ENCODE measurements at places on chromosomes 6 and 20.

DNA sequence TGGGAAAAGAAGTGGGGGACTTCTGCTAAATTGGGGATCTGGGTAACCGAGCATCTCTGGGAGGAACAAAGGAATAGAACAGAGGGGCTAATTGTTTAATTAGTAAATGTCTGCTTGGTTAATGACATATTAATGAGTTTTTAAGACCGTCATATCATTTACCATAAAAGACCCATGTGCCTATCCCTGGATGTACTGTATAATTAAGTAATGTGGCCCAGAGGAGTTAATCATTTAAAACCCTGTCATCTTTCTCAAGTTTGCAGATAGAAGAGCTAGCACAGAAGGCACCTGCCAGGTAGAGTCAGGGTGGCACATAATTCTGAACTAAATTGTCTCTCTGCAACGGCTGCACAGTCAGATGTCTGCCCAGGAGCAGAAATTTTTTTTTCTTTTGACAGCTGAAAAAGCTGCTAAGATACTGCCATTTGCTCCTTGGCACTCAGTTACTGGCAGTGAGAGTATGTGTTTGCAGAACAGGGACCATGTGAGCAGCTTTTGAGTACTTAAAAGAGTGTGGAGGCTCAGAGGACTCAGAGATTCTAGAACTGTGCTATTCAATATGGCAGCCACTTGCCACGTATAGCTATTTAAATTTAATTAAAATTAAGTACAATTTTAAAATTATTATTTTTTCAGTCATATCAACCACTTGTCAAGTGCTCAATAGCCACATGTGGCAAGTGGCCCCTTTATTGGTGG, 202.7 kb upstream of the SLC35B3 start:
- no peak for DNase-seq

GRCh38 chr20:53679597-53680309, 86.1 kb upstream of the ZNF217 start:
- DNase-seq: no peak

- DNase-seq: no peak
Observed at GRCh38 chr20:15927893-15928650, 645.2 kb downstream of the KIF16B start.

GRCh38 chr20:4029505-4030467, 14.4 kb upstream of the RNF24 start:
- no peak for DNase-seq

DNA sequence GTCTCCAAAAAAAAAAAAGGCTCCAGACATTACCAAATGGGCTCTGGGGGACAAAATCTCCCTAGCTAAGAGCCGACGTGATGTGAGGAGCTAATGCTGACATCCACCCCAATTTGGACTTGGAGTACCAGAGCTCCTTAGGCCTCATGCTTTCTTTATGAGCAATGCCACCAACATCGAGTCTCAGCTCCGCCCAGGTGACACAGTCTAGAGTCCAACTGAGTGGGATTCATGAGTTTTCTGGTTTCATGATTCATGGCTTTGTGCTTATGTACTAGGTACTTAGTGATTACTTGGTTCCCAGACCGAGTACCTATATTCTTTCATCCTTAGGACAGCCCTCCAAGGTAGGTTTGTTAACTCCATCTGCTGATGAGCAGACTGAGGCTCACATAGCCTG, 4.4 kb downstream of the ANKRD60 start:
- no peak for DNase-seq

- no peak for DNase-seq
Observed at GRCh38 chr6:54307439-54307910, 766 bp upstream of the TINAG start.

DNA sequence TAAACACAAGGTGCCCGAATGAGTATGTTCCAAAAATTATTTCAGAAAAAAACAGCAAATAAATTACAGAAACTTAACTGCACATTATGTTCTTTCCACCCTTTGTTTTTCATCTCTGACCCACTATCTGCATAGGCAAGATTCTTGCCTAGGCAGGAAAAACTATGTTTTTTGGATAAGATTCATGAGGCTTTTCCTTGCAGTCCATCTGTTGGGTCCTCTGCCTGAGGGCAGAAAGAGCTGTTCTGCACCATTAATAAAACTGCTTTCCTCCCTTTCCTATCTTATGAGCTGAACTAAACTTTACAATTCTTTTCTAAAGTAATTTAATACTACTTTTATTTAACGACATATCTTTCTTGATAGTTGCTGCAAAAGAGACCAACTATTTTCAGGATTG, 21.1 kb downstream of the ENPP1 start:
- no peak for DNase-seq

DNA sequence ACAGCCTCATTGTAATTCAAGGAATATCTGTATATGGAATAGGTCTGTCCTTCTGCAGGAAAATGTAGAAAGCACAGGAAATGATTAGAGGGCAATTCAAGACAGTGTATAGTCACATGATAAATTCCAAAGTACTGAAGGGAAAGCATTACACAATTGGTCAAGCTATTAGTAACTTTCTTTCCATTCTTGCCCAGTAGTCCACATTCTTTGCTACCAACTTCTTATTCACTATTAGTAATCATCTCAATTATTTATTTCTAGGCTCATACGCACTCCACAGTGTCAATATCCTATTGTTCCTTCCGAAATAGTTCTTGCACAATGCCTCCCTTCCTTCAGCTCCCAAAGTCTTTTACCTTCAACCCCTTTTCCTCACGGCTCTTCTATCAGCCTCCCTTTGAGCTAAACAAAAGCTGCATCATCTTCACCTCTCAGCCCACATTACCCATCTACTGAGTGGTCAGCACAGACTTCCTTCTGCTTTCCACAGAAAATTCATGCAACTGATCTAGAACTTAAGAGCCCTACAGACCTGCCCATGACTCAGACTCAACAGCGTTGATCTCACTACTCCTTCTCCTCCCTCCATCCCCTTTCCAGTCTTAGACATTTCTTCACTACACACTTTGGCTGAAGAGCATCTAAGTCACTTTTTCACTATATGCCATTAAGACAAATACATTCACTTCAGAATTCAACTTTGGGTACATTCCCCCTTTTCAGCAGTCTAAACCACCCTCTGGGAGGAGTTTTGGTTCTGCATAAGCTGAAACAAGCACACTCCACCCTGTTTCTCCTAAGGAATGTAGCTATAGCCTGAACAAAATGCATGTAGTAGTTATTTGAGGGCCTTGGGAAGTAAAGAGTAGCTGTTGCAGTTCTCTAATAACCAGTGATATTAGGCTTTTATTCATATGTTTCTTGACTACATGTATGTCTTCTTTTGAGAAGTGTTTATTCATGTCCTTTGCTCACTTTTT, 157.9 kb downstream of the KIF16B start:
- DNase-seq: no peak

GRCh38 chr20:2005831-2006426, 12.1 kb upstream of the PDYN start:
- peak; percentile 70 for DNase-seq

- no peak for DNase-seq
Observed at GRCh38 chr6:62357835-62358234, 71.8 kb upstream of the KHDRBS2 start.

DNA sequence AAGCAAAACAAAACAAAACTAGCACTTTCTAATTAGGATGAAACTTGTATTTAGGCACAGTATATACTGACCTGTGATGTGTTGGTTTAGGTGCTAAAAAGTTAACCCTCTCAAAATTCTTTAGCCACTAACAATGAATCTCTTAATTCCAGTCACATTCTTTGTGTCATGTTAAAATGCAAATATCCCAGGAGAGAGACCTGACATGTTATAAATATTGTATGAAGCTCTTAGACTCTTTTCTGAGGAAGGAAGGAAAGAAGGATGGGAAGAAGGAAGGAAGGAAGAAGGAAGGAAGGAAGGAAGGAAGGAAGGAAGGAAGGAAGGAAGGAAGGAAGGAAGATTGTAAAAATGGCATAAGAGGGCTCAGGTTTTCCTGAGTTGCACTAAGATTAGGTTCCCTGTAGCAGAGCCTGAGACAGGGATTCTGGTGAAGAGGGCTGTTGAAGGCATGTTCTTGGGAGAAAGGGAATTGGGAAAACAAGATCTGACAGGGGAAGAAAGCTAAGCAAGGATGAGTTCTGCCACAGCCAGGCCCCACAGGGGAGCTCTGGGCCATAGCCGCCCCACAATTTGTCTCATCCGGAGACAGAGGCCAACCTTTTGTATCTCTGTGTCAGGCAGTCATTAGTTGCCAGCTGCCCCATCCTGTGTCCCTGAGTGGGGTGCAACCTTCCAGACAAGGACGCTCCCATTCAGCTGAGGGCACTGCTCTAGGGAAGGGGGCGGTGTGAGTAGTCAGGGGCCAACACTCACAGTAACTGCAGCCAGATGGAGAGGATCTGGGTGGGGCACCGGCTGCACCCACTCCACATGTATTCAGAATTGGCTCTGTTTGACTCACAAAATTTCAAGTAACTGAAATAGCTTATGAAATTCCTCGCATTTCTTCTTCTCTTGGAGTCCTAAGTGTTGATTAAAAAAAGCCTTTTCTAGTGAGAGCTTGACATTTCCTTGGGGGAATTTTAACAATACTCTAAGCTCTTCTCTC, 189.3 kb upstream of the ARG1 start:
- no peak for DNase-seq

DNA sequence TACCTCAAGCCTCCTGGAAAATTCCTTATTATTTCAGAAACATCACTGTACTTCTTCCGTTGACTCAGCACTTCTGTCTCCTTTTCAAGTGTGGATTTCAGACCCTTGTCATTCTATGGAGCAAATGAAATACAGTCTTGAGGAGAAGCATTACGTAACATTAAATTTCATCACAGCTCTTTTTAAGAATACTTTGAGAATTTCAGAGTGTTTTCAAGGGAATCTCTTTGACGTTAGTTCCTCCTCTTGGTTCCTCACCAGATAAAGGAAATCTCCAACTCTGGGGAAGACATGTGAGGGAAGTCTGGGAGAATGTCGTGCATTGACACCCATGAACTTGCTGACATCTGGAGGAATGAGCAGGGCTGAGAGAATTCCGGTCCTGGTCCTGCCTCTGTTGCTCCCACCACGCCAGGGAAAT, 32.3 kb downstream of the UST start:
- DNase-seq: no peak

DNA sequence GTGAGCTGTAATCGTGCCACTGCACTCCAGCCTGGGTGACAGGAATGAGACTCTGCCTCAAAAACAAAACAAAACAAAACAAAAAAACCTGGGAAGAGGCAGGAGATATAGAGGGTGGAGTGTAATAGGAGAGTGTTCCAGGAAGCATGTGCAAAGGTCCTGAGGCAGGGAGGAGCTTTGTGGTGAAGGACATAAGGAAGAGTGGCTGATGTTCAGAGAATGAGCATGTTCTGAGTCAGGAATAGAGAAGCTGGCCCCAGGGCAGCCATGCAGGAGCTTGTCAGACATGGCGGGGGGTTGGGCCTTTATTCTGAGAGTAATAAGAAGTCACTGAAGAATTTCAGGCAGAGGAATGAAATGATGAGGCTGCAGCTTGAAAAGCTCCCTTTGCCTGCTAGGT, 337.0 kb downstream of the CDH26 start:
- DNase-seq: no peak

GRCh38 chr6:132456700-132457143, 55.4 kb upstream of the MOXD1 start:
- DNase-seq: peak; percentile 9

DNA sequence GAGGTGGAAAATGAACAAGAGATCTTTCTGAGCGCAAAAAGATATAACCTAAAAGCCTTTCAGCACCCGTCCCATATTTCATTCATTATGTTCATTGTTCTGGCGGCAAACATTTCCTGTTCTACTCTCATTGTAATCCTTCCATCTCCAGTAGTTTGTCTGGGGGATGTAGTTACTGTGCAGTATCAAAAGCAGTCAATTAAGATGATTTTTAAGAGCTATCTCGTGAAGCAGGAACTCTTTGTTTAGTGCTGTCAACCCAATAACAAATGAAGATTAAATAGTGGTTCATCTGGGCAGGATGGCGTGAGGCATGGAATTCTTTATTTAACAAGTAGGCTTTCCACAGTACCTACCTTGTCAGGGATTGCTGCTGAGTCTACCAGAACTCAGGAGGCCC, 876.7 kb downstream of the HACE1 start:
- no peak for DNase-seq

- DNase-seq: no peak
Observed at GRCh38 chr20:53409447-53409717, 184.3 kb downstream of the ZNF217 start.

GRCh38 chr6:110561696-110562095, 85.3 kb upstream of the SLC22A16 start:
- no peak for DNase-seq

GRCh38 chr6:45148711-45149341, 179.3 kb upstream of the RUNX2 start:
- DNase-seq: no peak

DNA sequence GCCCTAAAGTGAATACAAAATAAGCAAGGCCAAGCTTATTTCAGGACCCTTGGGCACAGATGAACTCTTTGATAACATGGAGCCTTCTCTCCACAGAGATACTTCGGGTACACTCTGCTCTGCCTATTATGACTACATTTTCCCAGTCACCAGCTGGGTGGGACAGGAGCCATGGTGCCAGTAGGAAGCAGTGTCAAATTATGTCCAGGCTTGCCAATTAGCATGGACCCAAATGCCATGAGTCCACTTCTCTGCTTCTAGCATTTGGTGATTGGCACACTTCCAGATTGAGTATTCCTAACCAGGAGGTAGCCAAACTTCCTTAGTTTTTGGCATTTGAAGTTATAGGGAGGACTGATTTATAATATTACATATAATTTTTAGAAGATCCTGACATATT, 513.8 kb upstream of the HTR1E start:
- DNase-seq: no peak

DNA sequence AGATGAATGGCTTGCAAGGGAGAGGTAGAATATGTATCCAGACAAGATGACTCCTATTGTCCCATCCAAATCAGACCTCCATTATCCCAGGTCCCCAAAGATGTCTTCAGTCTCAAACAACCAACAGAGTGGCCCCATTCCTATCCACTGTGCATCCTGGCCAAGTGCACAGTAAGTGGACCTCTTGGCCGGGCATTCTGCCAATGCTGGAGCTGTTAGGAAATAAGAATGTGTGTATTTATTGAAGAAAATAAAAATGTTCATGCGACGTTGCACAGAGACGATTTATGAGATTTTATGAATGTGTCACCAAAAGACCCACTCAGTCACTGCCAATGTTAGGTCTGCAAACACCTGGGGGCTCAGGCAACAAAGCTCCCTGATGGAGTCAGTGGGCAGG, 196.0 kb downstream of the MAFB start:
- peak; percentile 24 for DNase-seq

GRCh38 chr20:32621071-32621890, 36.1 kb upstream of the NOL4L start:
- no peak for DNase-seq

GRCh38 chr6:116072368-116072767, 11.7 kb upstream of the FRK start:
- no peak for DNase-seq

DNA sequence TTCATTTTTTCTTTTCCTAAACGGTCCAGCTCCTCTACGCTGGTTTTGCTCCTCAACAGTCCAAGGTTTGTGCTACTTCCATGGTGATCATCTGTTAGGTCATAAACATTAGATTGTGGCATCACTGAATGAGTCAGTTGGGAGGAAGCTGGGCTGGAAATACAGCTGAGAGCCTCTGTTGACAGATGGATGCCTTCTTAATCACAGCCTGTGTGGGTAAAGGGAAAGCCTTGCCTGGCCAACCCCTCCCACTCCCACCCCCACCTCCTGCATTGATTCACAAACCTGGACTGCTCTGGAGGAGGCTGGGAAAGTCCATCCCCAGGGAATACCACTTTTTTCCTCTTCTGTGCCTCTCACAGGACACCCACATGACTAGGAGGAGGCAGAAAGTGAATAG, 180.6 kb upstream of the CCN2 start:
- DNase-seq: no peak

- peak; percentile 12 for DNase-seq
Observed at GRCh38 chr6:95280686-95281273, 296.6 kb upstream of the MANEA start.

Measured in renal cortex interstitium (tissue), 15 donors.